Iris pigment epithelial cell (primary cell): ENCODE measurements at places on chromosomes 3 and 15.
A peak's percentile ranks its signal among the peaks of the same experiment; 100 is the strongest.

DNA sequence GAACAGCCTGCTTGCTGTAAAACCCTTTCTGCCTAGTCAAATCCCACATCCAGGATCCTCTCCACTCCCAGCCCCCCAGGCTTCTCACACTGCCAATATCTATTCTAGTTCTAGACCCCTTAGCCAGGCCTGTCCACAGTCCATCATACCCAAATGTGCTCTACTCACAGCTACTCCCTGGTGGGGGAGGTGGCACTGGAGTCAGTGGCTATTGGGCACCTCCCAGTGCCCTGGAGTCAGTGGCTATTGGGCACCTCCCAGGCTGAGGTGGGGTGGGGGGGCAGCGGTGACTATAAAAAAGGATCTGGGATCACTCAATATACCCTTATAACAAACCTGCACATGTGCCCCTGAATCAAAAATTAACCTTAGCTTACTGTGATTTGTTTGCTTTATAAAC, 773 bp upstream of the DISP2 start:
- DNase-seq, result no peak

- peak; percentile 53 for DNase-seq
Measured at GRCh38 chr3:65811892-65812291, 226.8 kb downstream of the MAGI1 start.

- no peak for DNase-seq
Measured at GRCh38 chr15:74318376-74319137, 48.9 kb downstream of the CYP11A1 start.

- DNase-seq, result no peak
Measured at GRCh38 chr3:107978131-107979055, 112.4 kb downstream of the CD47 start.

GRCh38 chr3:57128826-57129667, 36.1 kb downstream of the IL17RD start:
- no peak for DNase-seq
